ENCODE measurements at places on chromosomes 3 and 15. TPM values are rescaled to one million over a fixed set of nuclear protein-coding genes. Genes with fewer than 3 reads are reported as not detected.

CISH gene
- 4.5 TPM for total RNA-seq

GTF2E1 gene
- total RNA-seq, result 21.5 TPM

TGM5 gene
- not detected for total RNA-seq

MNS1 gene
- 1.9 TPM for total RNA-seq

SMC4 gene
- 123 TPM for total RNA-seq

PLSCR2 gene
- total RNA-seq, result not detected
